ENCODE measurements at places on chromosomes 3 and 15.
A peak's percentile ranks its signal among the peaks of the same experiment; 100 is the strongest.

DNA sequence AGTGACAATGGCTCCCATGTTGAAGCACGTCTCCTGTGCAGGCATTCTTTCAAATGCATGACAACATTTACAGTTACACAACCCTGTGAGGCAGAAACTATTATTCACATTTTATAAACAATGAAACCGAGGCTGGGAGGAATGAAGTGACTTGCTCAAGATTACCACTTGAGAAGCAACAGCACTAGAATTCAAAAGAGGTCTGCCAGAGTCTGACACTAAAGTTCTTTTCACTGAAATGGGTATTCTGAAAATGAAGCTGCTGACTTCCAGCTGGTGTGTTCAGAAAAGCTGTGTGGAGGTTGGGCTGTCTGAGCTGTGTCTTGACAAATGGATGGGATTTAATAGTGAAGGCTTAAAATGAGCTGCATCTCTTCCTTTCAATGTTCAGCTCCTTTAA is 104.4 kb downstream of the THSD4 start:
- DNase-seq, result no peak

DNA sequence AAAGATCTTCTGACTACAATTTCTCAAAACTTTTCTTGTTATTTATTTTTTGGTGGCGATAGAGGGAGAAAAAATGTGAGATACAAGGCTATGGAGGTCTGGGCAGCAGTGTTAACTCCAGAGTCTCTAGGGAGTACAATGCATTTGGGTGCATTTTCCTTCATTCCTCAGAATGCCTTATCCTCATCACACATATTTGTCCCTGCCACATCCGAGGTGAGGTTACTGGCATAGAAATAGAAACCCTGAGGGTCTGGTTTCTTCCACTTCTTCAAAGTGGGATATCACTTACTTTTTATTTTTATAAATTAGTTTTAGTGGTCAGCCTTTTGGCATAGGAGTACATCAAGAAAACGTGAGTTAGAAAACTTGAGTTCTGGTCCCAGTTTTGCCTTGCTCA is 150.4 kb downstream of the TIGIT start:
- no peak for DNase-seq

DNA sequence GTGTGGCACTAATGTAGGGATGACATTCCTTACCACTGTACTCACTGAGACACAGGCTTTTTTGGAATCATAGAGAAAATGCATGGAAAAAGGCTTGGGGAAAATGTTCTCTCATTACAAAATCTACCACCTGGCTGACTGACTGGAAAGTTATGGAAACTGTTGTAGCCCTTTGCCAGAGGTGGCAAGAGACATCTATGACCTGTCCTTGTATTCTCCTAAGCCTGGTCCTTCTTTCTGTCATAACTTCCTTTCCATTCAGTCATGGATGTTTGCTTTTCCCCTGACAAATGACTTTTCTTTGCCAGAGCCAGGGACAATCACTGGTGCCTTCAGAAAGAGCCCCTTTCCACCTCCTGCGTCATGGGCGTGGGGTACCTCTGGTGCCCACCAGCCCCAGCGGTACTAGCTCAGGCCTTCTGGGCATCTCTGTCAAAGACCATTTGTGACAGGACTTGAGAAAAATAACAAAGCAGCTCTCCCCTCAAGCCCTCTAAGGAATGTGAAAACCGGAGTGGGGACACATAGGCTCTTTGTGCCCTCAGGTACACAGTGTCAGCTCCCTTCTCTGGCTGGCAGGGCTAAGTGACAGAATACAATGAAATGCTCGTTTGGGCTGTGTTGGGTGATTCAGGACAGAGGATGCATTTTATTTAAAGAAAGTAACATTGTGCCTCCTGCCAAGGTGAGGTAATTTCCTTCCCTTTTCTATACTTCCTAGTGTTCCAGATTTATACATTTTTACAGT is 381.1 kb upstream of the RASGRP1 start:
- no peak for DNase-seq

DNA sequence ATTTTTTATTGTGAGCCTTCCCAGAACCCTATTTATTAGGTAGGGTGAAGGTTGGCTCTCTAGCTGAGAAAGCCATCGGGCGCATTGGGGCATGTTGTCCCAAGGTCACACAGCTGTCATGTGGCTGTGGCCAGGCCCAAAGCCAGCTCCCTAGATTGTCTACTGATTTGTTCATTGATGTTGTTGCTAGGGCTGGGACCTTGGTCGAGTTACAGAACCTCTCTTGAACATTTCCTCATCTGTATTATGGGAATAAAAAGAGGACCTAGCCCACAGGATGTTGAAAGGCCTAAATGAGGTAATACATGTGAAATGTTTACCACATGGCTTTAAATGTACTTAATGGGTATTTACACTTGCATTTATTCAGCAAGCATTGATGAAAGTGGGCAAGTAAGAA is 252.5 kb downstream of the SUCLG2 start:
- DNase-seq, result no peak

DNA sequence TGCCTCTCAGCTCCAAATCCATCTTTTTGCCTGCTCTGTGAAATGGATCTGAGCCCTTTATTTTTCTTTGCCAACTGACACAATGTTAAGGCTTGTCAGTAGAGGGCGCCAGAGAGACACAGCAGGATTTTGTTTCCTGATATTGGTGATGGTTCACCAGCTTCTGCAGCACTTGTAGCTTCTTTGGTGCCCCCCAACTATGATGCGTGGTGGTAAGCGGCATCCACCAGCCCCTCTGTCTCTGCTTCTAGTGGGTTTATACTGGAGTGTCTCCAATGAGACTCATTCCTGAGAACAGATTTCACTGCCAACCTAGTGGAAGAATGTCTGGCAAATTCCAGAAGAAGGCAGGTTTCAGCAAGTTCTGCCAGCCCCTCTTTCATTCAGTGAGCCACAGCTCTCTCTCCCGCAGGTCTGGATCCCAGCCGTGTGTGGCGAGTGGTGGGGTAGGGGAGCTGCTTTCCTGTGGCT is 471.9 kb upstream of the FRG2C start:
- DNase-seq, result peak; percentile 61

- no peak for DNase-seq
These were observed 11.0 kb downstream of the LEKR1 start for GRCh38 chr3:156837115-156837514.

GRCh38 chr15:99201408-99202175 is 47.8 kb downstream of the TTC23 start:
- no peak for DNase-seq

DNA sequence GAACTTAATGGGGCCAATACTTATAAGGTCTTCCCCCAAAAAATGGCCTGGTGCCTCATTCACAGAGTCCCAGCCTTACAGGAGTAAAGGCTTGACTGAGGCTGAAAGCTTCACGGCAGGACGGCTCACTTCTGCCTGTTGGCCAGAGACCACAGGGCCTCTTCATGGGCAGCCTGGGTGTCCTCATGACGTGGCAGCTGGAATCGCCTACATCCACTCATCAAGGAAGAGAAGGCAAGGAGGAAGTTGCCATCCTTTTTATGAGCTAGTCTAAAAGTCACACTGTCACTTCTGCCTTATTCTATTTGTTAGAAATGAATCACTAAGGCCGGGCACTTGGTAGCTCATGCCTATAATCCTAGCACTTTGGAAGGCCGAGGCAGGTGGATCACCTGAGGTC is 89.3 kb upstream of the DGKG start:
- DNase-seq, result no peak

GRCh38 chr3:94431876-94432570 is 369.2 kb downstream of the NSUN3 start:
- no peak for DNase-seq

- no peak for DNase-seq
These were observed 10.2 kb upstream of the CCDC33 start for GRCh38 chr15:74225928-74226327.

DNA sequence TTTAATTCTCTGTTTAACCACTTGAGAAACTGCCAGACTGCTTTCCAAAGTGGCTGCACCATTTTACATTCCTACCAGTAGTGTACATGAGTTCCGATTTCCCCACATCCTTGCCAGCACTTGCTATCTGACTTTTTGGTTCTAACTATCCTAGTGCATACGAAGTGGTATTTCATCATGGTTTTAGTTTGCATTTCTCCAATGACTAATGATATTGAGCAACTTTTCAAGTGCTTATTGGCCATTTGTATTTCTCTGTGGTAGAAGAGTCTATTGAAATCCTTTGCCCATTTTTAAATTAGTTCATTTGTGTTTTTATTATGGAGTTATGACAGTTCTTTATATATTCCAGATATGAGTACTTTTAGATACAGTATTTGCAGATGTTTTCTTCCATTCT is 247.8 kb downstream of the GABRB3 start:
- no peak for DNase-seq

DNA sequence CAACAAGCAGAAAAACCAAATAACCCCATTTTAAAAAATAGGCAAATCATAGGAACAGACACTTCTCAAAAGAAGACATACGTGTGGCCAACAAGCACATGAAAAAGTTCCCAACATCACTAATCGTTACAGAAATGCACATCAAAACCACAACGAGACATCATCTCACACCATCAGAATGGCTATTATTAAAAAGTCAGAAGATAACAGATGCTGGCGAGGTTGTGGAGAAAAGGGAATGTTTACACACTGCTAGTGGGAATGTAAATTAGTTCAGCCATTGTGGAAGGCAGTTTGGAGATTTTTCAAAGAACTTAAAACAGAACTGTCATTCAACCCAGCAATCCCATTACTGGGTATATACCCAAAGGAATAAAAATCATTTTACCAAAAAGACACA is 60.7 kb downstream of the ABI3BP start:
- no peak for DNase-seq

DNA sequence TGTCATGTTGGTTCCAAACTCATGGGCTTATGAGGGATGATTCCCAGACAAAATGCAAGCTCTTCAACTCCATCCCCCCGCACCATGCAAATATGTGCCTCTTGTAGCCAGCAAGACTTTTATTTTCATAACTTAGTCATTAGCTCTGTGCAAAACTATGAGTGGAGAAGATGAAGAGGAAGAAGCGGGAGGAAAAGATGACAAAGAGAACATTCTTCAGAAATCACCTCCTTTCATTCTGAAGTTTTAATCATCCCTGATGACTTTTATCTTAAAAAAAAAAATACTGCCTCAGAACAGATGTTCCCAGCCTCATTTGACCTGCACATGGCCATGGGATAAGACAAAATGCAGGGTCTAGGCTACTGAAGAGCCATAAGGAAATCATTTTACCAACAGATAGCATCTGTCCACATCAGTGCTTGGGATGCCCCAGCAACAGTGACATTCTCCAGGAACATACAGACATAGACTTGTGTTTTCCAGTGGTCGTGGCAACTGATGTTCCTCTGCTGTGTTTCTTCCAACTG is 145.5 kb downstream of the WNT5A start:
- no peak for DNase-seq
